ENCODE measurements at places on chromosomes 1 and 21. TPM values are rescaled to one million over a fixed set of nuclear protein-coding genes. Genes with fewer than 3 reads are reported as not detected.

APCS gene
- not detected for polyA plus RNA-seq

HPCA gene
- not detected for polyA plus RNA-seq

C1orf226 gene
- not detected for polyA plus RNA-seq

DEPDC1 gene
- 33.6 TPM for polyA plus RNA-seq

CELA3B gene
- not detected for polyA plus RNA-seq

LCE1C gene
- 3.0 TPM for polyA plus RNA-seq

OR14K1 gene
- not detected for polyA plus RNA-seq

DMRTA2 gene
- polyA plus RNA-seq, result not detected

DNA sequence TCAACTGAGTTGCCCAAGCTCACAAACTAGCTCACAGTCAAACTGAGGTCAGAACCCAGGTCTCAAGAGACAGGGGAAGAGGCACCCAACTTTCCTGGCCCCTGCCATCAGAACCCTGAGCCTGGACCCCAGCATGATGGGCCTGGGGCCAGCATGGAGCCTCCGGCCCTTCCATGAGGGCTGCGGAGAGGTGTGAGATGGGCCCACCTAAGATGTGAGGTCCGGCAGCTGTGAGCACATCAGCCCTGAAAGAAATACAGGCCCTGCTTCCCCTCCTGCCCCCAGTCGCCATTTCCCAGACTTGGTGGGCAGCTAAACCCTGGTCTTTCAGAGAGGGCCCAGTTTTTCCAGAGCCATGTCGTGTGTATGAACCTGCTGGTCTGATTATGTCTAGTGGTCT, 30.6 kb downstream of the QSOX1 start:
- no peak for DNase-seq

- DNase-seq, result no peak
Measured at GRCh38 chr1:78586572-78586971, 33.7 kb upstream of the IFI44L start.

GRCh38 chr1:15185617-15186016, 32.1 kb downstream of the TMEM51 start:
- no peak for DNase-seq

DNA sequence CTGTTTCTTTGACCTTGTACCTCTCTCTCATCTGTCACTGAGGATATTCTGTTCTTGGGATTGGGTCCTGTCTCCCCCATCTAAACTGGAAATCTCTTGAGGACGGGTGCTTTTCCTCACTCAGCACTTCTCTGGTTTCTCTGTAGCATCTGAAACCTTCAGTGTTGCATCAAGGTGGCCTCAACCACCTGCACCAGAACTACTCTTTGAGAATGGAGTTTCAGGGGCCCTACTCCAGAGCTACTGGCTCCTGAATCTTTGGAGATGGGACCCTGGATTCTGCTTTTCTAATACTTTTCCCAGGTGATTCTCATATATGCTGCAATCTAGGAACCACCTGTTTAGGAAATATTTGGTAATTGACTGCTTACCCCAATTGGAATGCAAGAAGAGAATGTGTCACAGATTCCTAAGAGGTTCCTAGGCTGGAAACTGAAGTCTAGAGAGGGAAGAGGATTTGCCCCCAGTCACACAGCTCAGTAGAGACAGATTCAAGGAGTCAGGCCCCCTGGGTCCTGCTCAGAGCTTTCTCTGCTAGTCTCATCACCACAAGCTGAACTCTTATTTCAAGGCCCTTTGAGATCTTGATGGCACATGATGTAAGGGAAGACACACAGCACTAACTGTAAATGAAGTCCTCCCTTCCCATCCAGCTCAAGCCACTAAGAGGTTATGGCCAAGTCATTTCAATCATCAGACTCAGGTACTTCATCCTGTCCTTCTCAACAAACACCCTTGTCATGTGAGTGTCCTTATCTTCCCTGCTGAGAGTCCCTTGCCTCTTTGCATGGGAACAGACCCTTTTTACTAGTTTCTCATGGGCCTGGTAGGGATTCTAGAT, 48.7 kb downstream of the EIF2D start:
- no peak for DNase-seq

- no peak for DNase-seq
Measured at GRCh38 chr1:169086603-169087455, 19.7 kb upstream of the ATP1B1 start.

DNA sequence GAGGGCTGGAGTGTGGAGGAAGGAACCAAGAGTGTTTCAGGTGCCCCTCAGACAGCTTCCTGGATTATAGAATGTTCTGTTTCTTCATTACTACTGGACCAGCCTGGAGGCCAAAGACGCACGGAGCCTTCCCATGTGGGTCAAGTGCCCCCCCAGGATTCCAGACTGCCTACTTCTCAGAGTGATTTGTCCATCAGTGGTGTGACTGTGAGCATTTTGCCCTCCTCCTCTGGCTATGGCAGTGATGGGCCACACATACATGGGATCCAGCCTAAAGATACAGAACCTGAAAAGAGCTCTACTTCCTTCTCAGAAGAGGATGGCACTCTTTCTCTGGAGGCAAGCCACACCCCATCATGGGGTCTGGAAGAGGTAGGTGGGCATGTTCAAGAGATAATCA, 64.9 kb downstream of the MACF1 start:
- DNase-seq, result no peak

Data from GM12878 (cell line).